NCI-H187 treated with DMSO at 0.1 percent for 48 hours (cell line): ENCODE measurements at places on chromosomes 1 and 21.
A peak's percentile ranks its signal among the peaks of the same experiment; 100 is the strongest.

GRCh38 chr1:118556936-118557335 lies 371.9 kb upstream of the SPAG17 start:
- DNase-seq = no peak

GRCh38 chr1:30378991-30379581 lies 344.3 kb downstream of the MATN1 start:
- DNase-seq = no peak

- peak; percentile 60 for DNase-seq
Measured at GRCh38 chr1:63173161-63173560, 149.2 kb upstream of the FOXD3 start.

DNA sequence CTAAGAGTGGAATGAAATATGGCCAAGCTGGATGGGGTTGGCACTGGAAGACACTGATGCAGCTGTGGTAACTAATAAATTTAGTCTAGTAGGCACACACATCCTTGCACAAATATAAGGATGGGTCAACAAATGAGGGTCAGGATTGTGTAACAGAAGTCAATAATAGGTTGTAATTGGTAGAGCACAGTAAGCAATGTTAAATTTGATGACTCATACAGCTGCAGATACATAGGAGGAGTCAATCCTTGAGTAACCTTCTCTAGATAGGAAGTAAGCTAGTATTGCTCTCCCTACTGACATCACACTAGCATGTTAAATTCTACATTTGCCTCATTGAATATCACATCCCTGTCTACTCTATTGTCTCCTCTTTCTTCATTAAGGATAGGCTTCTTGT lies 332.1 kb downstream of the PTPRC start:
- DNase-seq = no peak

DNA sequence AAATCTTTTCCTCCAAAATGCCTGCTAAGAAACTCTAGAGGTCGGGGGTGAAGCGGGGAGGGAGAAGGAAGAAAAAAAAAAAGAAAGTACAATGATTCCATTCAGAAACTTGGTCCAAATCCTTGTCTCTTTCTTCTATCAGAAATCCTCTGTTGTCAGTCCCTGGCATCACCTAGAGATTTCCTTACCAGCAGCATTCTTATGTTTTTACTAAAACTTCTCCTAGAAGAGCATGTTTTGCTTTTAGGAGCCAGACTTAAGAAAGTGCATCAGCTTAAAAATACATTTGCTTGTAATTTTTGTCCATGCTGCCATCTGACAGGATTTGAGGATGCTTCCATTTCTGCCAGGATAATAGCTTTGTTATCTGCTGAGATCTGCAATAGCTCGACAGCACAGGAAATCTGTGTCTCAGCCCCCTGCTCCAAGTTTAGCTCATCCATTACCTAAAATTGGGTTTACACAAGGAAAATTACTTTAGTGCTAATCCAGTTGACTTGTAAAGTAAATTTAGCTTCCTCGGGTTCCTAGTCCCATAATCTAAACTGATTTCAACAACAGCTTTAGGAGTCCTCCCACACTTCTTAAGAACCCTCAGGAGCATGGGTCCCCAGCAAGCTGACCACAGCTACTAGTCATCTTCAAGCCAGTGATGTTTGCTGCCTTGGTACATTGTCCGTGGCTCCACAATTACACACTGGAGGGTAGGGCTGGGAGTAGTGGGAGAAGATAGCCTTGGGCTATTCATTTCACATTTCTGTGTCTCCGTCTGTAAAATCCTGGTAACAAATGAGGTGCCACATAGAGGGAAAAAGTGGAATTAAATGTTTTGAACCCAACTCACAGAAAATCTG lies 92.3 kb upstream of the UBE2U start:
- no peak for DNase-seq

GRCh38 chr1:224565611-224566406 lies 50.3 kb upstream of the CNIH3 start:
- DNase-seq = no peak

DNA sequence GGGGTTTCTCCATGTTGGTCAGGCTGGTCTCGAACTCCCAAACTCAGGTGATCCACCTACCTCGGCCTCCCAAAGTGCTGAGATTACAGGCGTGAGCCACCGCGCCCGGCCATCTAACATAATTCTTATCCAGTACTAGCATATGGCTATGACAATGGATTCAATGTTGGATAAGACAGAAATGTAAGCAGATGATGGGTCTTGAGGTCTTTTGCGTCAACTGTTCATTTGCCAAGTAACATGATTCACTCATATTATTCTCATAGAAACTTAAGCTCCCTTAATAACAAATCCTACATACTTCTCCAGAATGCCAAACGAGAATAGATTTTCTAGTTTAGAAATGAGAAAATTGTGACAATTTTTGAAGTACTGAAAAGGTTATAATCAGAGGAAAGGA lies 170.3 kb downstream of the RGS7 start:
- DNase-seq = no peak

- DNase-seq = no peak
Measured at GRCh38 chr21:27569831-27570230, 602.9 kb upstream of the ADAMTS5 start.

GRCh38 chr1:154755858-154756730 lies 114.0 kb downstream of the KCNN3 start:
- DNase-seq = no peak

DNA sequence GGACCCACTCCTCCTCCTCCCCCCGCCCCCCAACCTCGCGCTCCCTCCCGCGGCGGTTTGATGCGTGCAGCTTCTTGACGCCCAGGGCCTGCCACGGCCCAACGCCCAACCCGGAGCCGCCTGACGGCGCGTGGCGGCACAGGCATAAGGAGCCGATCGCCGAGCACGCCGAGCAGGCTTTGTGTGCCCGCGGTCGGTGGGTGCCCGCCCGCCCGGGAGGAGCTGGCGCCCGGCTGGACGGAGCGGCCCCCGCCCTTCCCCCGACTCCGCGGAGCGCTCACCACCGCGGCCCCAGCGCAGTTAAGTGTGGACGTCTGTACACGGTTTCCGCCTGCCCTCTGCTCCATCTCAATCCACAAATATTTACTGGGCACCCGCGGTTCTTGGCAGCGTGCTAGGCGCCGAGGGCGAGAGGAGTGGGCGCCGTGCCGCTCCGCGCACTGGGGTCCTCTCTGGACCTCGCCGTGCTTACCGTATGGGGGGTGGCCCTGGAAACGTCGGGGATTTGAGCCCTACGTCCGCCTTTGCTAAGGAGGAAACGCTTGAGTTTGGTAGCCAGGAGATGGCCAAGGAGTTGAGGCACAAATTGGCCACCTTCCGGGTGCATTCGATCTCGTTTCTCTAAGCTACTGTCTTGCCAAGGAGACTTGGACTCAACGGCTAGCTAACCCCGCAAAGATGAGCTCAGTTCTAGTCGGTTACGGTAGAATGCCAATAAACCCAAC lies 444 bp upstream of the HDGF start:
- DNase-seq = peak; percentile 95

DNA sequence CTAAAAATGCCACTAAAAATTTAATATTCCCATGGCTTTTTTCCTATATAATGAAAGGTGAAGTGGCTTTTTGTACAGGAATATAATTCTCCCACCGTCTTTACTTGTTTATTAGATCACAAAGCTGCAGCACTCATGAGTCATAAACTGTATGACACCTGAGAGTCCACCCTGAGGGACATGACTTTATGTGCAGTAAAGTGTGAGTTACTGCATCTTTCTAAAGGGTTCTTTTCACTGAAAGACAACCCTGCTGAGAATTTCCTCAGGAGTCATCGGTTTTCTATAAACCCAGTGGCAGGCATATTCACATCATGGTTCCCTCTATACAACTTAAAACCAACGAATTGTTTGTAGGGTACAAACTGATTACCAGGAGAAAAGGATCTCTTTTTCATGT lies 77.4 kb downstream of the APP start:
- no peak for DNase-seq

DNA sequence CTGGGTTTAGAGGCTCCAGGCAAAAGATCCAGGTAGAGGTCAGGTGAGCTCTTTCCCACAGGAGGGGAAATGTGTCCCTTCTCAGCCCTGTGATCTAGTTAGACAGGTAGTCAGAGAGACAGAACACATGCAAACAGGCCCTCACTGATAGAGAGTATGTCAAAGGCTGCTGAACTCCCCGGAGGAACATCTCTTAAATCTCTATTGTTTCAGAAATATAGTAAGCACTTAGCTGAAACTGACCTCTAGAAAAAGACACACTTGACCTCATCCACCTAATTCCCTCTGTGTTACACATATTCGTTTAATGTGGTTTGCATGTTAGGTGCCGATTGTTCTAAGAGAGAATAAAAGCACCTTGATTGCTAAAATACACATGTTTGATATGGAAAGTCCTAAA lies 23.3 kb downstream of the SUSD4 start:
- DNase-seq = no peak

- DNase-seq = no peak
Measured at GRCh38 chr1:218480588-218481099, 135.5 kb downstream of the TGFB2 start.

- DNase-seq = no peak
Measured at GRCh38 chr1:32399843-32400242, 5.6 kb upstream of the BSDC1 start.

- DNase-seq = no peak
Measured at GRCh38 chr1:84504580-84505492, 1.4 kb upstream of the SPATA1 start.

GRCh38 chr21:33976082-33977016 lies 60.7 kb upstream of the ATP5PO start:
- DNase-seq = no peak

DNA sequence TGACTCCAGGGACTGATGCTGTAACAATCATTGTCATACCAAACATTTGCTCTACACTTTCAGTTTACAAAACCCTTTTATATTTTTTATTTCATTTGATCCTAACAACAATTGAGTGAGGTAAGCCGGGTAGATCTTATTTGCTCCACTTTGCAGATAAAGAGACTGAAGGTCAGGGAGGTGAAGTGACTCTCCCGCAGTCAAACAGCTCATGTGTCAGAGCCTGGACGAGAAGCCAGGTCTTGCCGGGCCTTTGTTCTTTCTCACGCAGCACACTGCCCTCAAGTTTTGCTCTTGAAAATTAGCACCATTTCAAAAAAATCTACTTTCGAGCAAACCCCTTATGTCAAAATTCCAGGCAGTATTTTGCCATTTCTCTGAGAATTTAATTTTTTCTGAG lies 65.2 kb downstream of the CD247 start:
- no peak for DNase-seq

DNA sequence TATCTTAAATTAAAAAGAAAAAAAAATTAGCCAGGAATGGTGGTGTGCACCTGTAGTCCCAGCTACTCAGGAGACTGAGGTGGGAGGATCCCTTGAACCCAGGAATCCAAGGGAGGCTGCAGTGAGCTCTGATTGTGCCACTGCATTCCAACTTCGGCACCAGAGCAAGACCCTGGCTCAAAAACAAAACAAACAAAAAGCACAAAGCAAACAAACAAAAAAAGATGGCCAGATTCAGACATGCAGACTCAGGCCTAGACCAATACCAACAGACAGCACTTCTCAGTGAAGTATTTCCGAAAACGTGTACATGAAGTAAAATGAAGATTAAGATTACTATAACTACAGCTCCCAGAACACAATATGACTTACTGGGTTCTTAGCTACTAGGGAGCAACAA lies 10.6 kb downstream of the SLC35D1 start:
- DNase-seq = no peak

GRCh38 chr1:186456729-186457255 lies 4.1 kb downstream of the PDC start:
- no peak for DNase-seq

- no peak for DNase-seq
Measured at GRCh38 chr1:31479811-31480210, 66.8 kb downstream of the SERINC2 start.

GRCh38 chr1:24297187-24297851 lies 21.8 kb upstream of the GRHL3 start:
- no peak for DNase-seq

- DNase-seq = no peak
Measured at GRCh38 chr1:90837420-90837819, 120.3 kb upstream of the BARHL2 start.

DNA sequence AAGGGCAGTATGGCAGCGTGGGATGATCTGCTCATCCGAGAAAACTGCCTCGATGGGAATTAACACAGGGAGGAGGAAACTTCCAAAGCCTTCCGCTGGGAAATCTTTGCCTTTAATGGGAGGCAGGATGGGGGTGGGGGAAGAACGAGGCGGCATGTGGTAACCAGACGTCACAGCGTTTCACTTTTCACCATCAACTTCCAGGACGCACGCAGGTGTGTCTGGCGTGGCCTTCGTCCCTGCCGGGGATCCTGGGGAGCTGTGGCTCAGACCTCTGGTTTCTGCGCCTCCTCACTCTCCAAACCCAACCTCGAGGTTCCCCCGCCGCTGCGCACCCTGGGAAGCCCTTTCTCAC lies 282 bp downstream of the RSPH1 start:
- no peak for DNase-seq
